ENCODE measurements at places on chromosomes 12 and 14.
A peak's percentile ranks its signal among the peaks of the same experiment; 100 is the strongest.

DNA sequence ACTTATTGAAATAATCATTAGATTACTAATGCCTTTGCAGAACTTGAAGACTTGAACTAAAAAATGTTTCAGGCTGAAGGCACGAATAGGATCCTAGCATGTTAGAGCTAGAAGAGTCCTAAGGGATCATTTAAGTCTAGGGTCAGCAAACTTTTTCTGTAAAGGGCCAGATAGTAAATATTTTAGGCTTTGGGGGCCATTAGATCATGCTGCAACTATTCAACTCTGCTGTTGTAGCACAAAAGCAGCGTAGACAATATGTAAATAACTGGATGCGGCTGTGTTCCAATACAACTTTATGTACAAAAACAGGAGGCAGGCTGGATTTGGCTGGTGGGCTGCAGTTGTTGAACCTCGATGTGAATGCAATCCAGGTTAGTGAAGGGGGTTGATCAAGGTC is 221.7 kb downstream of the ATP23 start:
- no peak for DNase-seq

DNA sequence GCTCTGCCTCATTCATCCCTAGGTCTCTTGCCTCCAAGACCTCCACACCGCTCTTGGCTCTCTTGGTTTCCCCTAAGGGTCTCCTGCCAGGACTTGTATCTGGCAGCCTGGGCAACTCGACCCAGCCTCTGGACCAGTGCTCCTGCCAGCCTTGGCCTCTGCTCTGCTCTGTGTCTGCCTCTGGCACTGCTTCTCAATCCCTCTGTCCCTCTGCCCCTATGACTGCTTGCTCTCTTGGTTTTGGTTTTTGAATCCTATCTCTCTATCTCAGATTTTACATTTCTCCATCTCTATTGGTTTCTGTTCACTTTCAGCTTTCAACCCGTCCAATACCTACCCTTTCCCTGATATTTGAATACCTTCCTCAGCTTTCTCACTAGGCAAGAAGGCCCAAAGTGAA is 6.3 kb downstream of the ITGA5 start:
- no peak for DNase-seq

- no peak for DNase-seq
These were observed 131.5 kb downstream of the NCOR2 start for GRCh38 chr12:124435806-124436345.

DNA sequence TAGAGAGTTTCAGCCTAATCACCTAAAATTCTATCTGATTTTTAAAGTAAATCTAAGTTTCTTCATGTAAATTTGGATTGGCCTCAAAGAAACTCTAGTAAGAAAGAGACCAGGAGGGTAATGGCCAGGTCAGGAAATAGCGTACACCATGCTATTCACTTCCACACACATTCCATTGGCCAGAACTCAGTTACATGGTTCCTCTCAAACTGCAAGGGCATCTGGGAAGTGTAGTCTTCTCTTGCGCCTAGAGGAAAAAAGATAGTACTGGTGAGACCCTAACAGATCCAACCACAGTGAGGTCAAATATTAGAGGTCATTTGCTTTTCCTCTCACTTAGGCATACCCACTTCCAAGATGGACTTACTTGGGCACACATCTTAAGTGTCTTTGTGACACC is 39.1 kb downstream of the MBIP start:
- DNase-seq: peak; percentile 10

DNA sequence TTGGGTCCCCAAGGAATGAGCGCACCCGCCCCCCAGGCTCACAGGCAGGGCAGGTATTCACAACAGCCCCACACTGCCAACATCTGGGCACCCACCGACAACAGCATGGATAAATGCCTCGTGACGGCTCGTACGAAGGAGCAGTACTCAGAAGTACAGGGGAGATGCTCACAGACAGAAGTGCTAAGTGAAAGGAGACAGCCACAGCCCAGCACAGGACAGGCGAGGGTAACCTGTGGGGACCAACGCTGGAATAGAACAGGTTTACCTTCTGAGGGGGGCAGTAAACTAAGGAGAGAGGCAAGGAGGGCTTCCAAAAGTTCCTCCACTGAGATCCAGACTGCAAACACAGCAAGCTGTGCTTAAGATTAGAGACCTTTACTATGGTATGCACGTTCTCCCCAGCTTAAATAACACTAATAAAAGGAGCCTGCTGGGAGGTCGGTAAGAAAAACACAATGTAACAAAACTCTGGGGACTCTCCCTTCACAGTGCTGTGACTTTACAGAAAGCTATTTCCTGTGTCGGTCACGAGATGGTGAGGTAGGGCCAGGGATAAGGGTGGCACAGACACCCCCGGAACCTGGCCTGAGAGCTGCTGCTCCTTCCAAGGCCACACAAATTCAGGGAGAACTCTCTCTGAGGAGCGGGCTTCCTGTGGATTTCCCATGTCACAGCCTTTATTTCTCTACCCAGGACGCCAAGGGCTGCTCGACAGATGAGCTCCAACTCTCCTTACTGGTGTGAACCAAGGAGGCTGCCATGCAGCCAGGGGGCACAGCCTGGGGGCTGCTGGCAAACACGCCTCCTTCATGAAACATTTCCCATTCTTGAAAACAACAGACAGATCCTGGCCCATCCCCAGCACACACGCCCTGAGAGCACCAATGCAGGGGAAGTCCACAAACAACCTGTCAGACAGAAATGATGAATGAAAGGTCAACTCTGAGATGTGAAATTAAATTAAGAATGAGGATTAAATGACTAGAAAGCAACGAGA is 26.3 kb downstream of the SLC15A4 start:
- DNase-seq: peak; percentile 40

GRCh38 chr12:51205350-51205749 is 12.5 kb downstream of the POU6F1 start:
- no peak for DNase-seq

DNA sequence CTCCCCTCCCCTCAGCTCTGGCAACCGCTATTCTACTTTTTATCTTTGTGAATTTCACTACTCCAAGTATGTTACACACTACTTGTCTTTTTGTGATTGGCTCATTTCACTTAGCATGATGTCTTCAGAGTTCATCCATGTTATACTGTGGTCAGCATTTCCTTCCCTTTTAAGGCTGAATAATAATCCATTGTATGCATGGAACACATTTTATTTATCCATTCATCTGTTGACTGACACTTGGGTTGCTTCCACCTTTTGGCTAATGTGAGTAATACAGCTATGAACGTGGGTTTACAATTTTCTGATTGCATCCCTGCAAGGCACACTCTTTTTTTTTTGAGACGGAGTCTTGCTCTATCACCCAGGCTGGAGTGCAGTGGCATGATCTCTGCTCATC is 53.0 kb upstream of the FUT8 start:
- DNase-seq: peak; percentile 66

- DNase-seq: peak; percentile 87
These were observed 120.2 kb upstream of the DNM1L start for GRCh38 chr12:32558903-32559302.

- peak; percentile 57 for DNase-seq
These were observed 7.8 kb downstream of the NIN start for GRCh38 chr14:50823051-50823761.

DNA sequence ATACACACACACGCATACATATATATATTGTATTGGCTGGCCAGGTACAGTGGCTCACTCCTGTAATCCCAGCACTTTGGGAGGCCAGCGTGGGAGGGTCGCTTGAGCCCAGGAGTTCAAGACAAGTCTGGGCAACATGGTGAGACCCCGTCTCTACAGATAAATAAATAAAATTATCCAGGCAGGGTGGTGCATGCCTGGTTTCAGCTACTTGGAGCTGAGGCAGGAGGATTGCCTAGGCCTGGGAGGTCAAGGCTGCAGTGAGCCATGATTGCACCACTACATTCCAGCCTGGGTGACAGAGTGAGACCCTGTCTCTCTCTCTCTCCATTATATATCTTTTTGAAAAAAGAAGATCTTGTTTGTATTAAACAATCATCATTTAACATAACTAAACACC is 4.6 kb upstream of the SYNE3 start:
- no peak for DNase-seq

GRCh38 chr12:121441555-121441954 is 41.6 kb downstream of the RNF34 start:
- DNase-seq: peak; percentile 33

DNA sequence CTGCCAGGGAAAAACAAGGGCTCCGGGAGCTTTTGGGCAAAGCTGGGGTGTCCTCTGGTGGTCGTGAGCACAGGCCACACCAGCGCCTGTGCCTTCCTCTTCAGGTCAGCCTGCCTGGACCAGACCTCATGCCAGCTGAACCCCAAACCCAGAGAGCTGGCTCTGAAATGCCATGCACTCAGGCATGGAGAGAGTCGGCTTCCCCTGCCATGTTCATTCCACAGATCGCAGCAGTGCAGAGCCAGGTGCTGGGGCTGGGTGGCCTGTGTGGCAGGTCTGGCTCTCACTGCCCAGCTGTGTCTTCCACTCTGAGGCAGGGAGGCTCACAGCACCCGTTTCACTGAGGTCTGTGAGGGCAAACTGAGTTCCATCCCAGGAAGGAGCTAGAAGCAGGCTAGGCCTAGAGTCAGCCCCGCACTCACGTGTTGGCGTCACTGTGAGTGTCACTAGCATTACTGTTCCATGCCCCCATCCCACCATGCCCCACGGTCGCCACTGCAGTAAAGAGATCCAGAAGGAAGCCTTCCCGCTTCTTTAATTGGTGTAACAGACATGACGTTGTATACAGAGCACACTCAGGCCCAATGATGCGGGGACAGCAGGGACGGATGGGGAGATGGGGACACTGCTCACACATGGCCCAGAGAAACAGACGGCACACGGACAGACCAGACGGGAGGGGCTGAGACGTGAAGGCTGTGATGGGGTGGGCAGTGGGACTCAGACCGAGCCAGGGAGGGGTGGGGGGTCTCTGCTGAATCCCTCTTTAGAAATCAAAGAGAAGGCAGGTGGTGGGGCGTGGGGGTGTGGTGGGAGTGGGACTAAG is 2.7 kb downstream of the ARL6IP4 start:
- DNase-seq: no peak

Data from fibroblast of mammary gland (primary cell).